Ascending aorta (tissue), 2 donors: ENCODE measurements at places on chromosomes 1 and 21.

DNA sequence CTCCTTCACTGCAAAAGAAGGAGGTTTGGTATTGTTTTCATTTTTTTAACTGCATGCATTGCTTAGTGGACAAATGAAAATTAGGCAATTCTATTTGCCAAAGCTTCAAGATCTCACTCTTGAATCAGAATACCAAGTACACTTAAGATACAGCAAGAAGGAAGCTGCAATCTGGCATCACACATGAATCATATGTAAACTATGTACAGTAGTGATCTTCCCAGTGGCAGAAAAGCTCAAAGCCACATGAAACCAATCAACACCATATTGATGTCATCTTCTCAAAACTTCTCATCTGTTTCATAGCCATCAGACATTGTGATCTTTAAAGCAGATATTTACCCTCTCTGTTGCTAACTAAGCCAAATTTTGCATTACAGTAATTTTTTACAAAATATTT is 550.1 kb downstream of the LTN1 start:
- no peak overlapping the region for H3K4me3 ChIP-seq
- no peaks in the 10 kb centered on the region for H3K27me3 ChIP-seq
- DNase-seq = no peak
- H3K36me3 ChIP-seq = no peaks in the 10 kb centered on the region
- peaks cover 2% of the 10 kb centered on the region for H3K4me1 ChIP-seq

- DNase-seq = no peak
- no peak overlapping the region for H3K27ac ChIP-seq
- H3K4me3 ChIP-seq = peak overlapping the region; percentile 2
- no peaks in the 10 kb centered on the region for H3K27me3 ChIP-seq
Observed at GRCh38 chr21:24428591-24429199, 1178.6 kb downstream of the MRPL39 start.

DNA sequence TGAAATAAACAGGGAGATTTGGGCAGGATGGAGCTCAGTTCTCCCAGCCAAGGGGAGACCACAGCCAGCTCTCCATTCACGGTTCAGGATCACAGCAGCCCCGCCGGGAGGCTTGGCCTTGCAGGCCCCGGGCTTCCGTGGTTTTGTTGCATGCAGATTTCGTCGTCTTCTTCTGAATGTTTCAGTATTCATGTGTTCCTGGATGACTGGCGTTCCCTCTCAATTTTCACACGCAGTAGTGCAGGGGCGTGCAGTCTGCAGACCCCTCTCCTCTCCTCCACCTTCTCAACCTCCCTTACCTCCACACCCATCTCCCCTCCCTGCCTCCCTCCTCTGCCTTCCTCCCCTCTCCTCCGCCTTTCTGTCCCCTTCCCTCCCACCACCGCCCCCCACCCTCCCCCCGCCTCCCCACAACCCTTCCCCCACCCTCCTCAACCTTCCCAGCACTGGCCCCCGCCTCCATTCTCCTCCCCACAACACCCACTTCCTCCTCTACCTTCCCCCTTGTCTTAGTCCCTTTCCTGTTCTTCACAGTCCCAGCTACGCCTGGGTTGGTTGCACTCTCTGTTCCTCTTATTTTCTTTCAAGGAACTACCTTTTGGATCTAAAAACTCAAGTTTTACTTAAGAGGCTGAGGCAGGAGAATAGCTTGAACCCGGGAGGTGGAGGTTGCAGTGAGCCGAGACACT is 8.4 kb upstream of the SLC19A1 start:
- no peak overlapping the region for H3K27ac ChIP-seq
- no peaks in the 10 kb centered on the region for H3K4me1 ChIP-seq
- no peaks in the 10 kb centered on the region for H3K27me3 ChIP-seq
- no peak overlapping the region for H3K4me3 ChIP-seq
- DNase-seq = no peak

GRCh38 chr1:235930543-235930942 is 63.8 kb upstream of the LYST start:
- H3K27ac ChIP-seq = no peak overlapping the region
- peaks cover 5% of the 10 kb centered on the region for H3K4me1 ChIP-seq
- no peaks in the 10 kb centered on the region for H3K27me3 ChIP-seq
- DNase-seq = no peak
- H3K36me3 ChIP-seq = no peaks in the 10 kb centered on the region
- H3K4me3 ChIP-seq = no peak overlapping the region

DNA sequence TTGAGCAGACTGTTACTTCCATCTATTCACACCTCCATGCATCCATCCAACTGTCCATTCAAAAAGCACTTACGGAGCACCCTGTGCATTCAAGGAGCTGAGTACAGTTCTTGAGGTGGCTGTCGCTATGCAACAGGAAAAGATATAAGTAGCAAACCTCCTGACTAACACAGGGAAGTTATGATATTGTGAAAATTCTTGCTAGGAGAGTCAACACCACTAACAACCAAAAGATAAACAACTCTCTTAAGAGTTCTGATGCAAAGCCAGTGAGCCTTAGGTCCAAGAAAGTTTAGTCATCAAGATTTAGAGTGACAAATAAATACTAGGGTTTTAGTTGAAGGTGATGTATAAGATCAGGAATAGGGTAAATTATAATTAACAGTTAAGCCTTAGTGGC is 44.5 kb upstream of the TRIM45 start:
- no peak for DNase-seq
- no peaks in the 10 kb centered on the region for H3K36me3 ChIP-seq
- H3K27ac ChIP-seq = no peak overlapping the region
- no peaks in the 10 kb centered on the region for H3K4me1 ChIP-seq
- no peaks in the 10 kb centered on the region for H3K27me3 ChIP-seq

DNA sequence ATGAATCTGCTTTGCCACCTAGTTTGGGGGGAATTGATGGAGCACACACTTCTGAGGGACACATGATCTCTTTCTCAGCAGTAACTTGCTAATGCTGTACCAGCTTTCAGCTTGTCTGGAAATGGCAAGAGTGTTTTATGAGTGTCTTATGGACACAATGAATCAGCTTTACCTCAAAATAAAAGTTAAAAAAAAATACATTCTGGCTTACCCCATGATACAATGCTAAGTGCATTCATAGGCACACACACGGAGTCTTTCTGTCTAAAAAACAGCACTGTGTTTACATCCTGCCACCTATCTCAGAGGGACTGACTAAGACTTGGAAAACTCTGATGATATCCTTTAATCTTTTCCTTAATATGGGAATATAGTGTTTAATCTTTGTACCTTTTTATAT is 455.5 kb upstream of the ADAMTS5 start:
- no peak overlapping the region for H3K4me3 ChIP-seq
- H3K27ac ChIP-seq = peak overlapping the region; percentile 64
- no peaks in the 10 kb centered on the region for H3K27me3 ChIP-seq

- H3K36me3 ChIP-seq = no peaks in the 10 kb centered on the region
- H3K27ac ChIP-seq = no peak overlapping the region
- peaks cover 6% of the 10 kb centered on the region for H3K4me1 ChIP-seq
Observed at GRCh38 chr1:9424261-9424660, 115.0 kb upstream of the SLC25A33 start.

DNA sequence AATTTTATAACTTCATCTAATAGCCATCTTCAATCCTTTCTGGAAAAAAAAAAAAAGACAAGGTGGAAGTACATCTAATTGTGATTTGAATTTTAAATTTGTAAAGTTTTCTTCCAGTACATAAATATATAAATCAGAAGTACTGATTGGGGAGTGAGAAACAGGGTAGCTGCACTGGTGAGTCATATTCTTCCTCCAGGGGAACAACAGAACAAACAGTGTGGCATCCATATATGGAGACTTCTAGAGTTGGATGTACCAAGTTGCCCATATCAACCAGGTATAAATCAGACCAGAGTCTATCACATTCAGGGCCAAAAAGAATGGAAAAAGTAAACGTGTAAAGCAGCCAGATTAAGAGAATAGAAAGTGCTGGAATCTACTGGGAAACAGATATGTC is 66.0 kb upstream of the NRIP1 start:
- H3K36me3 ChIP-seq = no peaks in the 10 kb centered on the region
- H3K4me1 ChIP-seq = no peaks in the 10 kb centered on the region
- H3K4me3 ChIP-seq = no peak overlapping the region

DNA sequence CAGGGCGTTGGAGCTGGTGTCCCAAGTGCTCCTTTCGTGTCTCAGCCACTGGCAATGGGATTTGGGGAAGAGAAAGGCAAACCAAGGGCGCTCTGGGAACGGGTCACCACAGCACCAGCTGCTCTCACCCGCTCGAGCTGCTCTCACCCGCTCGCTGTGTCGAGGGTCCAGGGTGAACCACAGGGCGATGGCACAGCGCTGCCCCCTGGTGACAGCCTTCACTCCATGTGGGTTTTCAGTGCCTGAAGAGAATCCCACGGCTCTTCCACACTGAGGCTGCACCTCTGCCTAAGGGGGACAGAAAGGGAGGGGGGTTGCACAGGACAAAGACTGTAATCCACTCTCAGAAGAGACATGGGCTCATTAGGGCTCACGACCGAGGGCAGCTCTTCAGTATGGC is 7.1 kb upstream of the CLDN19 start:
- H3K36me3 ChIP-seq = peaks cover 46% of the 10 kb centered on the region
- H3K4me1 ChIP-seq = no peaks in the 10 kb centered on the region
- no peak overlapping the region for H3K4me3 ChIP-seq
- H3K27me3 ChIP-seq = no peaks in the 10 kb centered on the region
- no peak overlapping the region for H3K27ac ChIP-seq

DNA sequence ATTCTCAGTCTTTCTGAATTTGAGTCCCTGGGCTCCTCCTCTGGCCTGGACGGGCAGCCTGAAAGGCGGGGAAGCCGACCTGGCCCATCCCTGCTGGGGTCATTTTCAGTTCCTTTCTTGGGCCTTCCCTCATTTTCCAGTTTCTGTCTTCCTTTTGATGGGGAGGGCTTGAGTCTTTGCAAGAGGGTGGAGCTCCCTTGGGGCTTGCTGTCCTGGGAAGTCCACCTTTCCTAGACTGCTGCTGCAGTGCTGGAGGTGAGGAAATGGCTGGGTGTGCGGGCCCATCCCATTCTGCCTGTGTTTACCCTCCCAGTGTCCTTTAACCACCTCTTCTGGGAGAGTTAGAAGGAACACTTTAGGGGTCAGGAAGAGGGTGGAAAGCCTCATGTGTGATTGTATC is 40.4 kb upstream of the SYNC start:
- H3K27ac ChIP-seq = peak overlapping the region; percentile 97
- no peak for DNase-seq
- H3K4me3 ChIP-seq = peak overlapping the region; percentile 64
- peaks cover 6% of the 10 kb centered on the region for H3K4me1 ChIP-seq
- no peaks in the 10 kb centered on the region for H3K36me3 ChIP-seq

GRCh38 chr1:14392161-14392858 is 206.2 kb upstream of the KAZN start:
- H3K27me3 ChIP-seq = no peaks in the 10 kb centered on the region
- no peak for DNase-seq
- no peaks in the 10 kb centered on the region for H3K36me3 ChIP-seq
- H3K4me3 ChIP-seq = no peak overlapping the region
- H3K4me1 ChIP-seq = no peaks in the 10 kb centered on the region
- no peak overlapping the region for H3K27ac ChIP-seq

DNA sequence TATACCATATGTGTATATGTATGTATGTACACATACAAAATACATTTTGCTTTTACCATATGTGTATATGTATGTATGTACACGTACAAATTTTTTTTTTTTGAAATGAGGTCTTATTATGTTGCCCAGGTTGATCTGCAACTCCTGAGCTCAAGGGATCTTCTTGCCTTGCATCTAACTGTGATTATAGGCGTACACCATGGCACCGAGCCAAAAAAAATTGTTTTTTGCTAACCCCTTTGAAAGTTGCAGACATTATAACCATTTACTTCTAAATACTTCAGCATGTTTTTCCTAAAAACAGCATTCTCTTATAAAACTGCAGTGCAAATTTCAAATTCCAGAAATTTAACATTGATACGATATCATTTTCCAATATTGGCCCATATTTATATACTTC is 147.0 kb downstream of the POU2F1 start:
- H3K27ac ChIP-seq = no peak overlapping the region
- H3K36me3 ChIP-seq = no peaks in the 10 kb centered on the region
- no peak for DNase-seq
- no peak overlapping the region for H3K4me3 ChIP-seq
- no peaks in the 10 kb centered on the region for H3K4me1 ChIP-seq

- no peaks in the 10 kb centered on the region for H3K4me1 ChIP-seq
- DNase-seq = no peak
- no peak overlapping the region for H3K27ac ChIP-seq
Observed at GRCh38 chr1:14932034-14932638, 221.4 kb upstream of the TMEM51 start.

DNA sequence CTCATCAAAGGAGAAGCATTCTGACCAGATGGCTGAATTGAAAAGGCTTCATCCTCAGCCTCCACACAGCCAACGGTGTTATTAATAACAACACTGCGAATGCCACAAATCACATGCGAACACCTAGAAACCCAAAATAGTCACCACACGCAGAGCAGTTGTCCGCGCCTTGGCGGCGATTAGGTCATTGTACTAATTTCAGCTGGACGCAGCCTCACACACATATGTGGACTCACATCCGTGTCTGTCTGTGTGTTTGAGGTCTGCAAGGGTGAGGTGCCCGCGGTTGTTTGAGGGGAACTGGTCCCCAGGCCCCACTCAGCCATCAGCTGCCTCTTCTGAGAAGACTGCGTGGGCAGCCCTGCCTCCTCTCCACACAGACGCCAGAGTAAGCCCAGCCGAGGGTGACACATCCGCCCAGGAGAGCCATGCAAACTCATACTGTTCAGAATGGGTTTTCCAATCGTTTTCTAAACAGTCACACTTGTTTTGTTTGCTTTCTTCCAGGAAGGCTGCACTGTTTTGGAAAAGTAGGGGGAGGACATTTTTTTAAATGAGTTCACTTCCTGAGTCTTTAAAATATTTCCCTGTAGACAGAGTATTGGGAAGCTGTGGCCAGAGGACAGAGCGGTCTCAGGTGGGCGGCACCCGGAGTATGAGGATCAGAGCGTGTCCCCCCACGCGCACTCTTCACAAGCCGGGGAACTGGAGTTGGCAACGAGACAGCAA is 53.4 kb downstream of the TOMM20 start:
- peaks cover 19% of the 10 kb centered on the region for H3K4me1 ChIP-seq
- H3K36me3 ChIP-seq = no peaks in the 10 kb centered on the region
- H3K27ac ChIP-seq = peak overlapping the region; percentile 94
- H3K27me3 ChIP-seq = no peaks in the 10 kb centered on the region
- DNase-seq = peak; percentile 96

- no peaks in the 10 kb centered on the region for H3K36me3 ChIP-seq
- H3K27ac ChIP-seq = no peak overlapping the region
- H3K27me3 ChIP-seq = no peaks in the 10 kb centered on the region
- H3K4me3 ChIP-seq = no peak overlapping the region
- peaks cover 15% of the 10 kb centered on the region for H3K4me1 ChIP-seq
- DNase-seq = no peak
Observed at GRCh38 chr1:41391834-41392527, 30.7 kb downstream of the FOXO6 start.

DNA sequence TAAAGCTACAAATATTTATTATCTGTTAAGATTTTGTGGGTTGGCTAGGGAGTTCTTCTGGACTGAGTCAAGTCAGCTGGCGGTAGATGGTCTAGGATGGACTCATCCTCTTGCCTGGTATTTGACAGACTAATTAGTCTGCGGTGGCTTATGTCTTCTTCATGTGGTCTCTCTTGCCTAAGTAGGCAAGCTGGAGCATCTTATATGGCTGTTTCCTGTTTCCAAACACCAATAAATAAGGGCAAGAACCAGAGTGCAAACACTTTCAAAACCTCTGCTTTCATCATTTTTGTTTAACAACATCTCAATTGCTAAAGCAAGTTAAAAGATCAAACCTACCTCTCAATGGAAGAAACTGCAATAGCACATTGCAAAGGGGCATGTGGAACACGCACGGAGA is 484.8 kb downstream of the PTPRC start:
- H3K27ac ChIP-seq = no peak overlapping the region
- DNase-seq = no peak
- no peaks in the 10 kb centered on the region for H3K4me1 ChIP-seq
- no peak overlapping the region for H3K4me3 ChIP-seq
- no peaks in the 10 kb centered on the region for H3K36me3 ChIP-seq
